ENCODE measurements at places on chromosomes 12 and 14. TPM values are rescaled to one million over a fixed set of nuclear protein-coding genes. Genes with fewer than 3 reads are reported as not detected.

DNA sequence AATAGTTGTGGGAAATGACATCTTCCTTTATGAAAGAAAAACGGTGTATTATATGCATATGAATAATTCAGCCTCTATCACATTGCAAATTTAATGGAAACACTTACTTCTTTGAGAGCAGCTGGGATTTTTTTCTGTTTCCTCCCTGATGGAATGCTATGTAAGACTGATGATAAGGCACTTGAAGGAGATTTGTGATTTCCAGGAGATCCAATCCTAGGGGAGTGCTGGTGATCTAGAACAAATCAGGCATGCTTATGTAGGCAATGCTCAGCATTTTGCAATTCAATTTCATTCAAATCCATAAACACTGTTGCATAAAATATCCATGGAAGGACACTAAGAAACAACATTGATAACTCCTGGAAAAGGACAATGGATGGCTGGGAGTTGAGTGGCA, 16.0 kb upstream of the NR2C1 start:
- peaks cover 2% of the 10 kb centered on the region for H3K4me1 ChIP-seq
- H3K36me3 ChIP-seq, result no peaks in the 10 kb centered on the region
- H3K27ac ChIP-seq, result no peak overlapping the region
- H3K27me3 ChIP-seq, result no peaks in the 10 kb centered on the region
- no peak overlapping the region for H3K4me3 ChIP-seq

TTC6 gene
- not detected for total RNA-seq

CACNA1C gene
- total RNA-seq, result 0.16 TPM

- no peaks in the 10 kb centered on the region for H3K36me3 ChIP-seq
- H3K4me3 ChIP-seq, result no peak overlapping the region
- no peak for DNase-seq
- H3K4me1 ChIP-seq, result no peaks in the 10 kb centered on the region
Measured at GRCh38 chr12:41605545-41606305, 417.6 kb downstream of the PDZRN4 start.

DNA sequence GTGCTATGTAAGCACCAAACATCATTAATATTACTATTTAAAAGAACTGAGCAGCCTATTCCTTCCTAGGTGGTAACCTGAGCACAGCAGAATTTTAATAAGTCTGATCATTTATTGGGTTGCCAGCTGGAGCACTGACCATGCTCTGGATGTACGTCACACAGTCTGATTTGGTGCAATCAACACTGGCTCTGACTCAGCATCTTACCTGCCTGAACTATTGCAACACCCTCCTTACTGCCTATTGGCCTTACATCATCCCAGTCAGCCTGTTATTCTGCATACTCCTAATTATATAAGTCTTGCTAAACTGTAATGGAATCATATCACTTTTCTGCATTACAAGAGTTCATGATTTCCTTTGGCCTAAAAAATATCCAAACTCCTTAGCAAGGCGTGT, 149.7 kb downstream of the PTPRO start:
- no peak for DNase-seq
- H3K4me1 ChIP-seq, result no peaks in the 10 kb centered on the region
- H3K27me3 ChIP-seq, result peaks cover 11% of the 10 kb centered on the region
- H3K4me3 ChIP-seq, result no peak overlapping the region
- H3K27ac ChIP-seq, result no peak overlapping the region
- no peaks in the 10 kb centered on the region for H3K36me3 ChIP-seq

DNA sequence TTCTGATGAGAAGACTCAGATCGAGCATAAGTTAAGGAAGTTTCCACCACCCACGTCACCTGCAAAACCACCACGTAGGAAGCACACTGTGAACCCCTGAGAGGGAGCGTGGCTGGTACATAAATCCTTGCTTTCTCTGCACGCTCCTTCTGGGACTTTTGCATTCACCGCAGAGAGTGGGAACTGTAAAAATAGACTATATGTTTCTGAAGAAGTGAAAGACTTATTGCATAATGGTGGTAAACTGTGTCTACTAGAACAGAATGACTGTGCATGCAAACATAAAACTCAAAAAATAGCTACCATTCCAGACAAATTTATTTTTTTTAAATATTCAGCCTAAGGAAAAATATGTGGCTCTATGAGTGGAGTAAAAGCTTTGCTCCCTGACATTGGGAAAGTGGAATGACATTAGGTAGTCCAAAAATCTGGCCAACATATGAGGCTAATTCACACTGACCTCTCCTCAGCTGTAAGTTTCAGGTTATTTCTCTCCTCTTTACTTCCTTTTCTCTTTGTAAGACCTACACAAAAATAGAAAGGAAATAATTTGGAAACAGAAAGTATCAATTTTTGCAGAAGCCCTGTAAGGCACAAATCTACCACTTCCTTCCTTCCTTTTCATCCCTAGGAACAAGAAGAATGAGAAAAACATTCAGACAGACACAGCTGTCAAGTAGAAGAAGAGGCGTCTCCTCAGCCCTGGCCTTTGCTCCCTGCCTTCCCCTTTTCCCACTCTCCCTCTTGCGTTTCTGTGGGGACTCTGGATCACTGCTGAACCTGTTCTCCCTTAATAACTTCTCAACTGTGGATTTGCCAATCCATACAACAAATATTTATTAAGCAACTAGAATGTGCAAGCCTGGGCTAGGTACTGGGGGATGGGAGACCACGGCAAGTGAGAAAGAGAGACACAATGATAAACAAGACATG, 264.3 kb upstream of the FOXN3 start:
- H3K36me3 ChIP-seq, result no peaks in the 10 kb centered on the region
- peak overlapping the region; percentile 87 for H3K4me3 ChIP-seq
- no peaks in the 10 kb centered on the region for H3K27me3 ChIP-seq
- DNase-seq, result peak; percentile 24
- peak overlapping the region; percentile 99 for H3K27ac ChIP-seq

EEA1 gene
- 22.0 TPM for total RNA-seq

DNA sequence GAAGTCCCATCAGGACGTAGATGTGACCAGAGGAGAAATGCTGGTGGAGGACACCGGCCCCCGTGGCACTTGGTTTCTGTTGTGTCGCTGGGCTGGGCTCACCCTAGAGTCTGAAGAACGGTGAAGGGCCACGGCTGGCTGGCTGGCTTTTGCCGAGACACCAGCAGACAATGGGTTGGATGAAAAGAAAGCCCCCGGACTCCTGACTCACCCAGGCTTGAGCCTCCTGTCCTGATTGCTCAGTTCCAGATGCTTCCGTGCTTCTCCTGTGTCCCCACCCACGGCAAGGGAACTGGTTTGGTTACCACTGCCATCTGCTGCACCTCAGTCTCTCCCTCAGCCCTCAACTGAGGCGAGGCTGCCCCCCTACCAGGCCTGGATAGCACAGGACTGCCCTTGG, 10.4 kb upstream of the ENDOU start:
- no peak overlapping the region for H3K27ac ChIP-seq
- no peaks in the 10 kb centered on the region for H3K36me3 ChIP-seq
- no peak overlapping the region for H3K4me3 ChIP-seq
- no peak for DNase-seq
- peaks cover 19% of the 10 kb centered on the region for H3K4me1 ChIP-seq

SERPINA3 gene
- total RNA-seq, result not detected

DNA sequence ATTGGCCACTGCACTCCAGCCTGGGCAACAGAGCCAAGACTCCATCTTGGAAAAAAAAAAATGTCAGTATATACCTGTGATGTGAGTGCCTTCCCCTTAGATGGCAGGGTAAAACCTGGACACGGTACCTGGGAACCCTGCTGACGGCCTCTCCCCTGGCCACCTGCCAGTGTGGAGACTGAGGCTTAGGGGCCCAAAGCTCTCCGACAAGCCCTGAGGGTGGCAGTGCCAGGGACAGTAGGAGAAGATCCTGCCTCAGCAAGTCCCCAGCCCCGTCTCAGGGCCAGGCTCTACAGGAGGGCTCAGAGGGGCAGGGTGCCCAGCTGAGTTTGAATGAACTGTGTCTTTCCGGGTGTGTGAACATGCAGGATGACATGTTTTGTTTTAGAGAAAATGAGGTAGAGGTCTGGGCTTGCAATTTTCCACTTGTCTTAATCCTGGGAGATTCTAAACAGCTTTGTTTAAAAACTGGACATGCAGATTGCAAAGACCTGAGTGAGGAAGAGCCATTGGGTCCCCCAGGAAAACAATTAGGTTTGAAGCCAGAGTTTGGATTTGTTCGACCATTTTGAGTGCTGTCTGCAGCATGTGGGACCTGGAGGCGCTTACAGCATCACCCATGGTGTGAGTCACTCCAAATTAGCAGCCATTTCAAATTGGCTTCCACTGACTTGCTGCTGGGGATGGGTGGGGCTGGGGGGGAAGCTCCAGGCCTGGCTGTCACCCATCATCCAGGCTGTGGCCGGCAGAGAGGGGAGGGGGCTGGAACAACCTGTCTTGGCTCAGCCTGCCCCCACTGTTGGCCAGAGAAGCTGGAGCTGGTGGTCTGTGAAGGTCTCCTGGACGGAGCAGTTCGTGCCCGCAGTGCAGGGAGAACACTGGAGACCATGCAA, 10.8 kb downstream of the TSPAN9 start:
- DNase-seq, result no peak
- no peaks in the 10 kb centered on the region for H3K36me3 ChIP-seq
- H3K4me1 ChIP-seq, result no peaks in the 10 kb centered on the region
- no peaks in the 10 kb centered on the region for H3K27me3 ChIP-seq

GRCh38 chr12:108697905-108698304, 33.4 kb downstream of the CORO1C start:
- H3K27me3 ChIP-seq, result no peaks in the 10 kb centered on the region
- H3K36me3 ChIP-seq, result peaks cover 8% of the 10 kb centered on the region
- H3K27ac ChIP-seq, result no peak overlapping the region
- H3K4me1 ChIP-seq, result peaks cover 6% of the 10 kb centered on the region
- DNase-seq, result no peak

FAM234B gene
- 5.0 TPM for total RNA-seq

DNA sequence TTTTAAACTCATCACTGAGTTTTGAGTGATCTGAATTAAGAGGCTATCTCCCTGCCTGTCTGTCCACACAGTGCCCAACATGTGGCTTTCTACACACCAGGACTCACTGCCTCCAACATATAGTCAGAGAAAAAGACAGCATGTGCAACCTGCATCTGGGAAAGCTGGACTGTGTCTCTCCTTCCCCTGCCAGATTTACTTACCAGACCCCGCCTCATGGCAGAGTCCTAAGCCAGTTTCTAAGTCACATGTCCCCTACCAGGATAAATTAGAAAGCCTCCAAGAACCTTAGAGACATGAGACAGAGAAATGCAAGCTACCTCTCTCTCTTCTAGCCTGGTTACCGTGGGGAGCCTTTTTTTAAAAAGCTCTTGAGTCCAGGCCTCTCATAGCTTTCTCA, 2.7 kb upstream of the HDAC7 start:
- H3K4me1 ChIP-seq, result peaks cover 89% of the 10 kb centered on the region
- no peaks in the 10 kb centered on the region for H3K36me3 ChIP-seq
- H3K27me3 ChIP-seq, result no peaks in the 10 kb centered on the region

CAPS2 gene
- total RNA-seq, result 8.7 TPM

- H3K27ac ChIP-seq, result no peak overlapping the region
- H3K4me3 ChIP-seq, result no peak overlapping the region
- peaks cover 1% of the 10 kb centered on the region for H3K36me3 ChIP-seq
- no peaks in the 10 kb centered on the region for H3K27me3 ChIP-seq
- no peak for DNase-seq
Measured at GRCh38 chr12:46534327-46534840, 161.8 kb upstream of the SLC38A2 start.

GRCh38 chr14:103014466-103015228, 42.7 kb downstream of the CDC42BPB start:
- peaks cover 1% of the 10 kb centered on the region for H3K36me3 ChIP-seq
- no peak for DNase-seq
- H3K4me3 ChIP-seq, result no peak overlapping the region
- peaks cover 7% of the 10 kb centered on the region for H3K4me1 ChIP-seq

IL26 gene
- not detected for total RNA-seq

DNA sequence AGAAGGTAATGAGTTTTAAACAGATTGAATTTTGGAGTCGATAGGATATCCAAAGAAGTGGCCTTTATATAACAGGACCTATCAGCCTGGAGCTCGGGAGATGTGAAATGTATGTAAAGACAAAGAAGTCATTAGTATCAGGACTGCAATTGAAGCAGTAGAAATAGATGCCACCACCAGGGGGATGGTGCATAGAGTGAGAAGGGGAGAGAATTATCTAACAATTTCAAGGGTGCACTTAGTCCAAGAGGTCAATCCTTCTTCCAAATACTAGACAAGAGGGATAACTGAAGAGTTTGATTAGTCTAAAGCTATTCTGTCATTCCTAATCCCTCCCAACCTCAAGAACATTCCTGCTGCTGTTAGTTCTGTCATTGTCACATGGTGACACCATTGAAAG, 127.8 kb downstream of the CFAP54 start:
- H3K4me1 ChIP-seq, result no peaks in the 10 kb centered on the region
- no peak overlapping the region for H3K4me3 ChIP-seq
- no peak for DNase-seq
- H3K27me3 ChIP-seq, result no peaks in the 10 kb centered on the region

- no peaks in the 10 kb centered on the region for H3K27me3 ChIP-seq
- H3K4me3 ChIP-seq, result no peak overlapping the region
- peaks cover 30% of the 10 kb centered on the region for H3K4me1 ChIP-seq
- H3K27ac ChIP-seq, result no peak overlapping the region
- DNase-seq, result no peak
Measured at GRCh38 chr12:63782466-63782865, 2.8 kb downstream of the RXYLT1 start.

GRCh38 chr12:112855375-112855774, 51.4 kb upstream of the OAS1 start:
- no peak for DNase-seq
- peaks cover 40% of the 10 kb centered on the region for H3K27me3 ChIP-seq
- H3K36me3 ChIP-seq, result no peaks in the 10 kb centered on the region
- no peak overlapping the region for H3K4me3 ChIP-seq
- H3K4me1 ChIP-seq, result no peaks in the 10 kb centered on the region

INSM2 gene
- not detected for total RNA-seq

SLC10A1 gene
- total RNA-seq, result not detected

FKBP4 gene
- 67.2 TPM for total RNA-seq

DNA sequence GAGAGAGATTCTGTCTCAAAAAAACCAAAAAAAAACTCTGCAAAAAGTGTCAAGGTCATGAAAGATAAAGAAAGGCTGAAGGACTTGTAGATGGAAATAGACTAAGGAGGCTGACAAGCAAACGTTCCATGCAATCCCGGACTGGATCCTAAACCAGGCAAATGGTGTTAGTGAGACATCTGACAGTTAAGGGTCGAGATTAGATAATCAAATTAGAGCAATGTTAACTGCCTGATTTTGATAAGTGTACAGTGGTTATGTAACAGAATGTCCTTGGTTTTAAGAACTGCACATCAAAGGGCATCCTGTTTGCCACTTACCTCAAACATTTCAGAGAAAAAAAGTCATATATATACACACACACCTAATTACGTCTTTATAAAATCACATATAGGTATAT, 3.5 kb upstream of the RAN start:
- no peak for DNase-seq
- no peaks in the 10 kb centered on the region for H3K27me3 ChIP-seq
- H3K27ac ChIP-seq, result peak overlapping the region; percentile 95
- peaks cover 5% of the 10 kb centered on the region for H3K36me3 ChIP-seq
- H3K4me3 ChIP-seq, result peak overlapping the region; percentile 53

- H3K27ac ChIP-seq, result no peak overlapping the region
- H3K4me1 ChIP-seq, result peaks cover 91% of the 10 kb centered on the region
- H3K36me3 ChIP-seq, result peaks cover 6% of the 10 kb centered on the region
- no peaks in the 10 kb centered on the region for H3K27me3 ChIP-seq
Measured at GRCh38 chr12:45981075-45981837, 9.1 kb downstream of the SCAF11 start.
